ENCODE measurements at places on chromosomes 13 and 19. TPM values are rescaled to one million over a fixed set of nuclear protein-coding genes. Genes with fewer than 3 reads are reported as not detected.

The SDHAF1 gene
- 24.7 TPM for total RNA-seq

The URAD gene
- not detected for total RNA-seq

The PALM gene
- 0.66 TPM for total RNA-seq

The WDR87 gene
- total RNA-seq: not detected

The LGI4 gene
- total RNA-seq: 1.5 TPM

The BEST2 gene
- not detected for total RNA-seq

The ZNF865 gene
- total RNA-seq: 13.7 TPM

The CYP4F8 gene
- total RNA-seq: not detected

- DNase-seq: no peak
Observed at GRCh38 chr13:41222259-41222852, 28.0 kb upstream of the KBTBD7 start.

DNA sequence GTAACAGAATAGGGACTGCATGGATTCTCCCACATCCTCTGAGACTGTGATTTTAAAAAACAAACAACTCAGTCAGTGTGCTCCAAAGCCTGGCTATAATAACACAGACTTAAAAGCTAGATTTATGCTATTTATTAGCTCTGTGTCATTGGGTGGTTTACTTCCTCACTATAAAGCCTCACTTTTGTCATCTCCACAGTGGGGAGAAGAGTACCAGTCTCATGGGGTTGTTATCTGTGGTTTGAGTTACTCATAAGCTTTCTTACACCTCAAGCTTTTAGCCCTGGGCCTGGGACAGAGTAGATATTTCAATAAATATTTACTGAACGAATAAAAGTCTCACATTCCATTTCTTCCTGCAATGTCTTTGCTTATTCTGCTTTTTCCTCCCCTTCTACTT, 5.3 kb downstream of the RNASEH2B start:
- no peak for DNase-seq

- DNase-seq: no peak
Observed at GRCh38 chr13:102359264-102359663, 42.6 kb downstream of the FGF14 start.

- DNase-seq: no peak
Observed at GRCh38 chr19:33191501-33191900, 2.6 kb upstream of the LRP3 start.

DNA sequence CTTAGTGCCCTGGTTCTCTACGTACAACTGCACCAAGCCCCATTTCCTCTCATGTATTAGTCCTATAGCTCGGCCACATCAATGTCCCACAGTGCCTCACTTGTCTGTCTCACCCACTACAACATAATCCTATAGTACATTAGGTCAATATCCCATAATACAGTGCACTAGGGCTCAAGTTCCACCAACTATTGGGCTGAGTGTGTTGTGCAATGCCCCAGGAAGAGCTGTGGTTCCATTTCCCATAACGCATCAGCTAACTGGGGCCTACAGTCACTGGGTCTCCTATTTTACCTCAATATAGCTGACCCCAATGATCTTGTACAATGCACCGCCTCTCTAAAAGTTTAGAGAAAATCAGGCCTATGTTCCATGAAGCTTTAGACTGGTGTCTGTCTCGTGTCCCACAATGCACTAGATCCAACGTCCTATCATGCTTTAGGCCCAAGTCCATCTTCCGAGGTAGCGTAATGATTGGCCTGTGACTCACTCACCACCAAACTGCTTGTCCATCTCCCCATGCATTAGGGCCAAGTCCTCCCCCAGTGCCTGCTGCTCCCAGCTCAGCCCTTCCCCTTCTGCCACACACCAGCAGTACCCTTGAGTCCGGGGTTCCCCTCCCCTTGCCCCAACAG, 21.8 kb downstream of the TSKS start:
- no peak for DNase-seq

- no peak for DNase-seq
Observed at GRCh38 chr19:29962793-29963192, 20.8 kb downstream of the URI1 start.

DNA sequence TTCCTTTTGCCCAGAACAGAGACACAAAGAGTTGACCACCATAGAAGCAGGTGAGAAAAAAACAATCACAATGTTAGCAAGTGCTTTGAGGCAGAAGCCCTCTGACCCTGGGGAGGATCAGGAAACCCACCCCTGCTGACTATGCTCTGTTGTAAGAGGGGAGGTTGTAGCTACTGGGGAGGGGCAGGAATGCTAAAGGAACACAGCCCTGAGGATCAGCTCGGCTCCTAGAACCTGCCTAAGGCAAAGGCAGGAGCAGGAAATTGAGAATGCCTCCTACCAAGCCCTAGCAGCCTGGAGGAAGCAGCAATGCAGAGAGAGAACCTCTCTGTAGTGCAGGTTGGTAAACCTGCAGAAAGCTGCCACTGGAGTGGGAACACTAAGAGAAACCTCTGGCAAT, 624.0 kb upstream of the KLF12 start:
- DNase-seq: no peak

DNA sequence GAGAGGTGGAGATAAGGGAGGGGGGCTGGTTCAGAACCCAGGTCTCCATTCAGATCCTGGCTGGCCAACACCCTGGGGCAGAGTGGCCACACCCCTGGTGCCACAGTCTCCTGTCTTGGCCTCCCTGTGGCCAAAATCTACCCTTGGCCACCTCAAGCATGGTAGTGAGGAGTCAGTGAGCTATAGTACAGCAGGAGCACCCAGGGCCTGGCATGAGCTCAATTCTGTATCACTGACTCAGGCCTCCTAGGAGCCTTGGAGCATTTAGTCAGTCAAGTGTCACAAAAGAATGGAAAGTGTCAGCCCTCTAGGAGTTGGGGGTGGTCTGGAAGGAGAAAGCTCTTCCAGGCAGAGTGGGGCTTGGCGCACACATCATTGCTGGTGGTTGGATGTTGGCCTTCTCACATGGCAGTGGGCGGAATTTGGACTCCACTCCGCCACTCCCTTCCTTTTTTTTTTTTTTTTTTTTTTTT, 6.6 kb upstream of the CD79A start:
- DNase-seq: no peak

GRCh38 chr19:5070930-5071329, 102.0 kb downstream of the KDM4B start:
- DNase-seq: no peak

GRCh38 chr19:42394751-42395150, 4.7 kb upstream of the CNFN start:
- no peak for DNase-seq

DNA sequence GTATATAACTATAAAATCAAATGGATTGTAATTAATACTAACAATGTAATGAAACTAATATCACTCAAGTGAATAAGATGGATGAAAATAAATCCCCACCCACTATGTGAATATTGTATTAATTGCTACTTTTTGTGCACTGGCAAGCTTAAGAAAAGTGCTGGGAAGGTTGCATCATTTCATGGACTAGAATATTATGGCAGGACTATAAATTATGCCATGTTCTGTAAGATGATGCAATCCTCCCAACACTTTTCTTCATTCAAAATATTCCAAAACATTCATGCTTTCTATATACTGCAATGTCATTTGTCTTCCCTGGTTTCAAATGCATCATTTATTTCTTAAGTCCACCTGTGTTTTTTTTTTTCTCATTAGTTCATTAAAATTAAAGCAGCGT, 457.6 kb upstream of the GPC6 start:
- no peak for DNase-seq

DNA sequence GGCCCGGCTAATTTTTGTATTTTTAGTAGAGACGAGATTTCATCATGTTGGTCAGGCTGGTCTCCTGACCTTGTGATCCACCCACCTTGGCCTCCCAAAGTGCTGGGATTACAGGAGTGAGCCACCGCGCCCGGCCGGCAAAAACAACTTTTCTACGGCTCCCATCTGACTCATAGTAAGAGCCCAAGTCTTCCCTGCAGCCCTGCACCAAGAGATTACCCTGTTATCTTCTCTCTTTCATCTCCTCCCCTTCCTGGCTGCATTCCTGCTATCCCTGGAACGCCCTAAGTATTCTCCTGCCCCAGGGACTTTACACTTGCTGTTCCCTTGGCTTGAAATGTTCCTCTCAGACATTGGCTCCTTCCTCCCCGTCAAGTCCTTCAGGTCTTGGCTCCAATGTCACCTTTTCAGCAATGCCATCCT, 6.6 kb downstream of the AP2S1 start:
- DNase-seq: no peak

DNA sequence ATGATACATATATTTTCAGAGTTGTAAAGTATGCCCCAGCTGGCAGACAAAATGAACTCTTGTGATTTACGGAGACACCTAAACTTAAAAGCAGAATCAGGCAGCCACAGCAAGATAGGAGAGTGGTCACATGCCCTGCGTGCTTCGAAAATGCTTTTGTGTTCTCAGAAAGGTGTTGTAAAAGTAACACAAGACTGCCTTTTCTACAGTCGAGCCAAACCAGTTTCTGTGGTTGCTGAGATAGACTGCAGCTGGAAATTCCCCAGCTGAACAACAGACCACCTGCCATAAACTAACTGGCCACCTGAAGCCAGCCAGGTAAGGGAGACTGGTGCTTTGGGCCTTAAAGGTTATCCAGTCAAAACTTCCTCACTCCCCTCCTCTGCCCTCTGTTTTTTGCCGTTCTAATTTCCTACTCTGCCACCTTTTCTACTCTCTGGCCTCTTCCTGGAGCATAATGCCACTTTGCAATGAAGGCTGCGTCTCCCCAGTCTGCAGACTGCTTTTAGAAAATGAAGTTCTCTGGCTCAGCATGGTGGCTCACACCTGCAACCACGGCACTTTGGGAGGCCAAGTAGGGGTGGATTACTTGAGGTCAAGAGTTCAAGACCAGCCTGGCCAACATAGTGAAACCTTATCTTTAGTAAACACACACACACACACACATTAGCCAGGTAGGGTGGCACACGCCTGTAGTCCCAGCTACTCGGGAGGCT, 381.2 kb upstream of the SLITRK1 start:
- DNase-seq: no peak

- DNase-seq: no peak
Observed at GRCh38 chr19:6580313-6580712, 10.6 kb downstream of the CD70 start.

Measured in activated naive CD4-positive, alpha-beta T cell treated with anti-CD3 and anti-CD28 coated beads, Interleukin-2, amount 50 U/mL, for 72 hours (primary cell).